DMS 273 treated with DMSO at 0.1 percent for 48 hours (cell line): ENCODE measurements at places on chromosomes 1 and 21.

DNA sequence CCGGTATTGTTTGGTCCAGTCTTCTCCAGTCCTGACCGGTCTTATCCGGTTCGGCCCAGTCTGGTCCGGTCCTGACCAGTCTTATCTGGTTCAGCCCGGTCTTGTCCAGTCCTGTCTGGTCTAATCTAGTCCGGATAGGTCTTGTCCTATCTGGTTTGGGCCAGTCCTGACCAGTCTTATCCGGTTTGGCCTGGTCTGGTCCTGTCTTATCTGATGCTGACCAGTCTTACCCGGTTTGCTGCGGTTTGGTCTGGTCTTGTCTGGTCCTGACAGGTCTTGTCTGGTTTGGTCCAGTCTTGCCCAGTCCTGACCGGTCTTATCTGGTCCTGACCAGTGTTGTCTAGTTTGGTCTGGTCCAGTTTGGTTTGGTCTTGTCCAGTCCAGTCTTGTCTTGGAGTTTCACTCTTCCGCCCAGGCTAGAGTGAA, 30.1 kb downstream of the DHX9 start:
- DNase-seq = no peak

GRCh38 chr1:240474133-240474614, 137.8 kb downstream of the GREM2 start:
- DNase-seq = no peak

GRCh38 chr1:109350182-109350581, 43.4 kb upstream of the MYBPHL start:
- DNase-seq = no peak

DNA sequence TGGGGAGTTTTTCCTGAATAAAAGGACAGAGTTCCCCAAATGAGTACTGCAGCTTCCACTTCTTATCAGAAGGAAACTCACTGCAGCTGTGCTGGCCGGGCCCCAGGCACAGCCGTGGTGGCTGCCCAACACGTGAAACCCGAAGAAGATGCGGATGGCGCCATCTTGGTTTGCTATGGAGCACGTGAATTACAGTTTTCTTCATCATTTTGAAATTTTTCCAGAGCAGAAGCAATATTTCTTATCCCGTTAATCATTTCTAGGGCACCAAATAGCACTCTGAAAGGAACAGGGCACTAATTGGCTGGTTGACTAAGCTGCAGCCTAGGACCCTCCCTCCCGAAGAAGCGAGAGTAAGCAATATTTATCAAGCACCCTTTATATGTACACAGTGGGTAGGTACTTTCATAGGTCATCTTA, 63.2 kb upstream of the EPS8L3 start:
- no peak for DNase-seq

- DNase-seq = no peak
Observed at GRCh38 chr1:247408100-247408499, 7.9 kb upstream of the NLRP3 start.

DNA sequence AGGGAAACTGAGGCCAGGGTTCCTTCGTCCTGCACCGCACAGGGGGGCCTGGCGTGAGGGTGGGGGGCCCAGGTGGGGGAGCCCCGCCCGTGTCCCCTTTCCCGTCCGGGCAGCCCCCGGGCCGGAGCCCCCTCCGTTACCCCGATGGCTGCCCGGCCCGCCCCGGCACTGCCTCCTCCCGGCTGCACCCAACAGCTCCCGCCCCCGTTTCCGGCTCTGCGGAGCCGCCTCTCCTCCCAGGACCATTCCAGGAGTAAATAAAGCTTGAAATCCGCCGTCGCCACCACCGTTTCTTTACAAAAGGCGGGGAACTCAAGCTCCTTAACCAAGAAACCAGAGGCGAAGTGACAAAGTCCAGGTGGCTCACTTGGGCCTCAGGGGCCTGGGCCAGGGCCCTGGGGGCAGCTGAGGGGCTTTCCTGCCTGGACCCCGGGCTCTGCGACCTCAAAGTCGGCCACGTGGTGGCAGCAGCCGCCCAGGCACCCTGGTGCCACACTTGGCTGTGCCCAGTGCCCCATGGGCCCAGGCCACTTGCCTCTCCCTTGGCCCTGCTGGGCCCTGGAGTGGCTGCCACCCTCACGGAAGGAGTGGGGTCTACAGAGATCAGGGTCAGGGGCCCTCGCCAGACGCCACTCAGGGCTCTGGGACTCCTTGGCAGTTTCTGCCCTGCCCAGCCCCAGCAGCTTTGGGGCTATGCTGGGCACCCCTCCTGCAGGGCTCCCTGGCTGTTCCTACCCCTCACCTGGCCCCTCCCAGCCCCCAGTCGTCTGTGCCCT, 514 bp upstream of the FAAP20 start:
- DNase-seq = peak; percentile 33

DNA sequence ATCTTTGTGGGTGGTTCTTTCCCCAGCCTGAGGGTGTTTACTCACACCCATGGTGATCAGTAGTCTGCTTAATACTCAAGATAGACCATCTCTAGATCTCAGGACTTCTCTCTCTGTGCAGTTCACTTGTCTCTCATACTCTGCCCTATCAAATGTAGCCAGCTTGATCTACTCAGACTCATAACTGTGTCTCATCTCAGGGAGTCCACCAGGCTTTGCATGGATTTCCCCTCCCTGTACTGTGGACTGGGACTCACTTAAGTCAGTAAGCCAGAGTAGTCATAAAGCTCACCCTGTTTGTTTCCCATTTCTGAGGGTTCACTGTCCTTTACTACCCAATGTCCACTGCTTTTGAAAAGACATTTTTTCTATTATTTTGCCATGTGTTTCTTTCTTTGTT, 41.8 kb downstream of the LYPLAL1 start:
- DNase-seq = no peak

DNA sequence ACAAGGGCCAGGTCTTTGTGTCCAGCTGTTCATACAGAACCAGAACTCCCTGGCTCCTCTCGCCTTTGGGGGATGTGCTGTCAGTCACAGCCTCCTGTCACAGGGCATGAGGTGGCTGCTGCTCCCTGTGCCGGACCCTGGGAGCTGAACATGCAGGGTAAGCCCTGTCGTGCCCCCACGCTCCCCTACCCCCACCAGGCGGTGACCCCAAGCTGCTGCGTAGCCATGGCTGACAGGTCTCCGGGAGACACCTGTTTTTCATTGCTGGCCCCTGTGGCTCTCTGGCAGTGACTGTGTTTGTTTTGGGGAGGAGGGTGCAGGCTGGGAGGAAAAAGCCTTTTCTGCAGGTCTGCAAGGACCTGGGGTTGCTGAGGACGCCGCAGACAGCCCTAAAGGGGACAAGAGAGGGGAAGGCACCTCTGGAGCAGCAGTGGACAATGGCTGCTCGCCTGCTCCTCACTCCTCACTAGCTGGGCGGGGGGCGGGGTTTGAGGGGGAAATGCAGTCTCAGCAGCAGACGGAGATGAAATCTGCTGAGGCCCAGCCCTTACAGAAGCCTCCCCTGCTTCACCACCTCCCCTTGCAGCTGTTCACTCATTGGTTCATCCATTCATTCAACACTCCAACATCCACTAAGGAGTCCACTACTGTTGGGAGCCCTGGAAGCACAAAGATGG, 81.4 kb downstream of the TRABD2B start:
- DNase-seq = no peak

GRCh38 chr1:232904131-232904530, 46.3 kb upstream of the NTPCR start:
- DNase-seq = no peak

DNA sequence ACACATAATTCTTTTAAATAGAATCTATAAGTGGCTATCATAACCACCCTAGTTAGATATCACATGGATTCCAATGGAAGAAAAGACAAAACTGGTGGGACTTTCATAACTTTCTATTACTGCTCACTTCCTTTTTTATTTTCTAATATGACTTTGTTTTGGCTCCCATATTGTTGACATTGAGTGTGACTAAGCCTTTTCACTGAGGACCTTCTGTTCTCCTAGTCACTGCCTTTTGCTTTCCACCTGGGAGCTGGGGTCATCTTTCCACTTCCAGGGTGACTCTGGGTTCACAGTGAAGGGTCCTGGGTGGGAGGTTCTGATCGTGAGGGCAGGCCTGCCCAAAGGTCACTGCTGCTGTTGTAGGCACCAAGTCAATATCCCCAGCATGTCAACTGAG, 275.8 kb downstream of the TGFB2 start:
- no peak for DNase-seq

- no peak for DNase-seq
Observed at GRCh38 chr21:26810676-26811415, 34.4 kb downstream of the ADAMTS1 start.

GRCh38 chr1:32767641-32768040, 49.5 kb downstream of the YARS1 start:
- no peak for DNase-seq

- DNase-seq = peak; percentile 6
Observed at GRCh38 chr1:206606867-206607266, 5.4 kb downstream of the EIF2D start.

GRCh38 chr1:24502065-24502708, 449 bp upstream of the RCAN3 start:
- DNase-seq = no peak

DNA sequence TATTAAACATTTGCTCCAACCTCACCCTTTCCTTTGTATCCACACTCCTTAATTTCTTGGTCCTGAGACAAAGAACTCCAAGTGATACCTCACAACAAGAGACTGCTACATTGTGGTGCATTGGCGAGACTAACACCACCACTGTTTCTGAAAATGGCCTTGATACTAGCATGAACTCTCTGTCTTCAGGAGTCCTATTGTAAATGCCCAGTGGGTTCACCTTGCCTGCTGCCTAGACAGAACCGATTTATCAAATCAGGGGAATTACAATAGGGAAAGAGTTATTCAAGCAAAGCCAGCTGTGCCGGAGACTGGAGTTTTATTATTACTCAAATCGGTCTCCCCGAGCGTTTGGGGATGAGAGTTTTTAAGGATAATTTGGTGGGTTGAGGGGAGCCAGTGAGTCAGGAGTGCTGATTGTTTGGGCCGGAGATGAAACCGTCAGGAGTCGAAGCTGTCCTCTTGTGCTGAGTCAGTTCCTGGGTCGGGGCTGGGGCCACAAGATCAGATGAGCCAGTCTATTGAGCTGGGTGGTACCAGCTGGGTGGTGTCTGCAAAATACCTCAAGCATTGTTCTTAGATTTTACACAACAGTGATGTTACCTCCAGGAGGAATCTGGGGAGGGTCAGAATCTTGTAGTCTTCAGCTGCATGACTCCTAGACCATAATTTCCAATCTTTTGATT, 83.1 kb downstream of the DESI2 start:
- DNase-seq = no peak

DNA sequence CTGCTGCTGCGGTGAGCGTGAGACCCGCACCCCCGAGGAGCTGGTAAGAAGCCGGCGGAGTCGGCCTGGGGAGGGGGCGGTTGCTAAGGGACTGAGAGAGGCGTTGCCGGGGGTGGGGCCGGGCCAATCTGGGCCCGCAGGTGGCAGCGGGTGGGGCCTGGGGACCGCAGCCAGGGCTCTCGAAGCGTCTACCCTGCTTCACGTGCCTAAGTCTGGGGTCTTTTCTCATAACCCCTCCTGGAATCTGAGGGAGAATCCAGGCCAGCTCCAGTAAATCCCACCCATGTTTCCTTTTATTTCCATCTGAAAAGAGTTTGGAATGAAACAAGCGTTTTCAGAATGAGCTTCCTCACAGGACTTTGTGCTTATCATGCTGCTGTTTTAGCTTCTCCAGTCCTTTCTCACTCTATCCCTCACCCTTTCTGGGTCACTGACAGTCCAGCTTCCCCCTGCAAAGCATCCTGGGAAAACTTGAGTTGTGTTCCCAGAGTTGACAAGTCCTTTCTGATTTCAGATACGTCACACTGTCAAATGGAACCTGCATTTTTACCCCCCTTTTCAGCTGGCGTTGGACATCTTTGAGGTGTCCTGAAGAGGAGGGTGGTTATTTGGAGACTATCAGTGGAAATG, 431 bp downstream of the CLCN6 start:
- DNase-seq = no peak

- DNase-seq = no peak
Observed at GRCh38 chr1:235470741-235471439, 33.4 kb downstream of the B3GALNT2 start.

- no peak for DNase-seq
Observed at GRCh38 chr1:21763236-21763635, 19.7 kb downstream of the USP48 start.

DNA sequence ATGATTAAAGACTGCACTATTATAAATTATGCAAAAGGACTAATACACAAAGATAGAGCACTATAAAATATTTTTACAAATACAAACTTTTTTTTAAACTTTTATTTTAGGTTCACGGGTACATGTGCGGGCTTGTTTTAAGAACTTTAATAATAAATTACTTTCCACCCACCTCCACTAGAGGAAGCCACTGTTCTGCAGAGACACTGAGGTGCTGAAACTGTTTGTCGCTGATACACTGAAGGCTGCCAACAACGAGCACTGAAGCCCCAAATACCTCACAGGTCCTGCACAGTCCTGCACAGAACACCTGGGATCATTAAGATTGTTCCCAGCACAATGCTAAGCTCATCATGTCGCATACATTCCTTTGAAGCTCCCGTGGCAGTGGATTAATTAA, 19.9 kb downstream of the COA6 start:
- no peak for DNase-seq

- no peak for DNase-seq
Observed at GRCh38 chr1:110566836-110567235, 39.3 kb downstream of the KCNA2 start.

- no peak for DNase-seq
Observed at GRCh38 chr1:151237678-151238466, 16.7 kb upstream of the PSMD4 start.

- no peak for DNase-seq
Observed at GRCh38 chr1:12029720-12030339, 10.5 kb downstream of the MIIP start.

DNA sequence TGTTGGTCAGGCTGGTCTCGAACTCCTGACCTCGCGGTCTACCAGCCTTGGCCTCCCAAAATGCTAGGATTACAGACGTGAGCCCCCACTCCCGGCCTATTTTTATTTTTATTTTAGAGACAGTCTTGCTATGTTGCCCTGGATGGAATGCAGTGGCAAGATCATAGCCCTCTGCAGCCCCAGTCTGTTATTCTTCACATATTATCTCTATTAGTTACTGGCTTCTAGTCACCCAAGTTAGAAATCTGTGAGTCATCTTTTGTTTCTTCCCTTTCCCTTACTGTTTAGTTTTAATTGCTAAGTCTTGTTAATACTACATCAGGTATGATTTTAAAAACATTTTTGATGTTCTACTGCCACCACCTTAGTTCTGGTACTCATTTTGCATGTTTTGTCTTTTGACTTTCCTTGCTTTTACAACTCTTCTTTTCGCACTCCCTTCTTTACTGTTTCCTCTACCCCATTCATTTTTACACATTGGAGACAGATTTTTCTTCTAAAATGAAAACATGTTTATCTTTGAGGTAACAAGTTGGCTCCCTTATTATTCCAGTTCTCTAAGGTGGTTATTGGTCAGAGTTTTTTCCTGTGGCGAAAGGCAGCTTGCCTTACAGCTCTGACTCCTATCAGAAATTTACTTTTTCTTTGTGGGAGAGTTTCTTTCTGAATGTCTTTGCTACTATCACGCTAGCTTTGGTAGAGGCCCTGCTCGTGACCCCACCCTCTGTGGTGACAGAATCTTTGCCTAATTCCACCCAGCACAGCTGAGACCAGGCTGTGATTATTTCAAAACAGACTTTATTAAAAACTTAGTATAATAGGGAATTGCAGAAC, 19.5 kb downstream of the ZMYM4 start:
- no peak for DNase-seq

GRCh38 chr1:106962591-106962990, 93.9 kb upstream of the PRMT6 start:
- no peak for DNase-seq
